ENCODE measurements at places on chromosomes 4 and X.

- peak; percentile 38 for DNase-seq
Observed at GRCh38 chr4:40840985-40841571, 91.3 kb downstream of the NSUN7 start.

DNA sequence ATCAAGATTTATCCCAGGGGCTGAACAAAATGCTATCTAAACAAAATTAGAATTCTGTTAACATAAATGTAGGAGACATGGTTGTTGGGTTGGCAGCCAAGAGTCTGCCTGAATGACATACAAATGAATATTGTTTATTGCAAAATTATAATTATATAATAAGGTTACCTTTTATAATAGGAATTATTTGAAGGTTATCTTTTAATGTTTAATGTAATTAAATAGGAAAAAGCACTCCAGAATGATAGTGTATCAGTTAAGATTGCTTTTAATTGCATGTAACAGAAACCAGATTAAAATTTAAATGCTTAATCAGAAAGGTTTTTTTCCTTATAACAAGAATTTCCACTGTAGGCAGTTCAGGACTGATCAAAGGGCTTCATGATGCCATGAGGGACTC, 42.0 kb upstream of the STPG2 start:
- no peak for DNase-seq

DNA sequence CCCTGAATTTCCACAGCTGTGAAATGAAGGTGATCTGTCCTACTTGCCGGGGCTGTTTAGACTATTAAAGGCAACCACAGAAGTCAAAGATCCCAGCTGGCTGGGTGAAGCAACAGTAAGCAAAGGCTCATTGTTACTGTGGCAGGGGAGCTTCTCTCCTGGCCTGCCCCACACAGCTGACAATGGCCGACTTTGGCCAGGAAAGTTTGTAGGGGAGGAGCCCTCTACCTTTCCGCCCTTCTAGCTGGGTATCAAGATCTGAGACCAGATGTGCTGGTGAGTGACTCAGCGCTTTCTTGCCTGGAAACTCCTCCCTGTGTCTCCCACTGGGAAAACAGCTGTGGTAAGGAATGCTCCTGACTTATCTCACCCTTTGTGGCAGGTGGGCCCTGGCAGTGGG, 21.1 kb downstream of the RASSF6 start:
- peak; percentile 27 for DNase-seq

DNA sequence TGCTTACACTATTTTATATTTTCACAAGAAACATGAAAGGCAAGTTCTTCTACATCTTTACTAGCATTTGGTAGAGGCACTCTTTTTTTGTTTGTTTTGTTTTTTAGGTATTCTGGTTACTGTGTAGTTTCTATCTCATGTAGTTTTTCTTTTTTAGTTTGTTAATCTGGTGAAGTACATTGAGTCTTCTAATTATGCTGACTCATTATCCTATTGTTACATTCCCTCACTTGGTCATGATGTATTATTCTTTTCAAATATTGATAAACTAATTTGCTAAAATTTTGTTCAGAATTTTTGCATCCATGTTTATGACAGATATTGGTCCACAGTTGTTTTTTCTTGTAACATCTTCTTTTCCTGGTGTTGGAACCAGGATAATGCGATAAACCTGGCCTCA, 4.7 kb downstream of the GK2 start:
- no peak for DNase-seq

DNA sequence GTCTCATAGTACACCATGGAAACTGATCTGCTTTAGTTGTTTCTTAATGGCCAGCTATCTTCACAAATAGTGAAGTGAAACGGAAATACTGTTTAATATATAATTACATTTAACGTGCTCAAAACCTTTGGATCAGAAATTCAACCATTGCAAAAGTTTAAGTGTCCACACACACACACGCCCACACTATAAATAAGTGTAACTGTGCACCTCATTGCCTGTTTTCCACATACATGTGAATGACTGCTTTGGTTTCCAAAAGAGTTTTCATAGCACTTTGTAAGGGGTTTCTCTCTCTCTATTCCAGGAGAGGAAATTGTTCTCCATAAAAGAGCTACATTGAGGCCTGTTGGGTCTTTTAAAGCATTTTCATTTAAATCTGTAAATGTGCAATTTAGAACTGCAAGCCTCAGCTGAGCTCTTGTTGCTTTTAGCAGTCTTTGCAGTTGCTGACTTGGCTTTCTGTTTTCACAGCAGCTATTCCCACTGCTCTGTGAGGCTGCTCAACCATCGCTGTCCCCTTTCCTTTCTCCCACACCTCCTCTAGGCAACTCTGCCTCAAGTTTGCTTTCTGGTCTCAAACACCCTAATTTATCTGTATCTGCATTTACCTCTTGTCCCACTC, 94.5 kb downstream of the RAPGEF2 start:
- DNase-seq = no peak

DNA sequence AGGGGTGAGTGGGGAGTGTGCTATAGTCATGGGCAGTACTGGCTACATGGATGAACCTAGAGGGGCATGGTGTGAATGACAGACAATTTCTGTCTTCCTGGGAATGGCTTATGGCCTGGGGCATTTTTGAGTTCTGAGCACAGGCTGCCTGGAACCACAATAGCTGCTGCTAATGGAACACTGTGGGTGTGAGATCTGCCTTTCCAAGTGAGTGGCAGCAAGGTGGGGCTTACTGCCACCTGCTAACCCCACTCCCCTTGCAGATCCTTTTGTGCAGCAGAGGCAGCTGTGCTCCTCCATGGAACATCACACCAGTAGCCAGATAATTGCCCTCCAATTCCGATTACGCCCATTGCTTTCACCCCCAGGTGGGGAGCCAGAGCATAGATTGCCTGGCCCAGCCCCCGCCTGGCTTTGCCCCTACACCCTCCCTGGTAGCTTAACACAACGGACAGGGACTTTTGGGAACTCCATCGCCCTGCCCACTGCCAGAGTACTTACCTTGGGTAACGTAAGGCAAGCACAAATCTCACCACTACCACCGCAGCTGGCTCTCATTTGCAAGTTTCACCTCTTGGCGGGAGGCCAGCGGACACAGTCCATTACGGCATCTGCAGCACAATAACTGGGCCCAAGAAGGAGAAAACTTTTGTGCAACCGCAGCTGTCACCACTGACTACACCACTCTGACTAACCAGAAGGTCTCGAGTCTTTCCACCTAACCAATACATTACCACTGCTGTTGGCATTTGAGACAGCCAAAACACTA, 421.2 kb upstream of the NWD2 start:
- DNase-seq = no peak

DNA sequence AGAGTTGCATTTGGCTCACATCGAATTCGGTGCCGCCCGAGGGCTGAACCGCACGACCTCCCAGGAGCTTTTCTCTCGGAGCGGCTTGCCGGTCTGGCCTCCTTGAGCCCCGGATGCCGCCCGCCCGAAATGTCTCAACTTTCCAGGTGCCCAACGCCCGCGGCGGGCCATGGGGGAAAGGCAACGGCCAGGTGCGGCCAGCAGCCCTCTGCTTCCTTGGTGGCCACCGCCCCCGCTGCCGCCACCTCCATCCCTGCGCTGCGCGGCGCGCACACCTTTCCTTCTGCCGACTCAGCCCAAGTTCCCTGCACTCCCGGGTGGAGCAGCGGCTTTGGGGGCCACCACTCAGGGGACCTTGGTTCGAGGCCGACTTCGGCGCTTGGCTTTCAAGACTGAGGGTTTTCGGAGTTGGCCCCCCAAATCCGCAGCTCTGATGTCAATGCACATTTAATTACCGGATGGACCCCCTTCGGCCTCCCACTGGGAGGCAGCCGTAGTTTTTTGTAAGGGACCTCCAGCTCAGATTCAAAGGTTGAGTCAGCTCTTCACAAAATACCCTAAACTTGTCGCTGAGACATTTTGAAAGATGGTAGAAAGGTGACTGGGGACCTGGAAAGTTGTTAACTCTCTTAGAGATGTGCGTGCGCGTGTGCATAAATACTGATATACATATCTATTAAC, 1.1 kb downstream of the AFF2 start:
- DNase-seq = no peak

GRCh38 chrX:109813236-109813635, 80.2 kb upstream of the ACSL4 start:
- DNase-seq = no peak

DNA sequence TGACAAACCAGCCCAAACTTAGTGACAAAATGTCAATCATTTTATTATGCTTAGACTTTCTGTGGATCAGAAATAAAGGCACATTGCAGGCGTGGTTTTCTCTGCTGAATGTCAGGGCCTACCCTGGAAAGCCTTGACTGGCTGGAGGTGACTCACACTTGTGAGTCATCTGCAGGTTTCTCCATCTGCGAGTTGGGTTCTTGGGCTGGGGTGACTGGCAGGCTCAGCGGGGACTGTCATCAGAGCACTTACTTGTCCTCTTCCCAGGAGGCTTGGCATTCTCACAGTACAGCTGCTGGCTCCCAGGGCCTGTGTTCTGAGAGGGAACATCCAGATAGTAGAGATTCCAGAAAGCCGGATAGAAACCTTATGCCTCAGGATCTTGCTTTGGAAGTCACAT, 153.8 kb upstream of the AGA start:
- peak; percentile 22 for DNase-seq

DNA sequence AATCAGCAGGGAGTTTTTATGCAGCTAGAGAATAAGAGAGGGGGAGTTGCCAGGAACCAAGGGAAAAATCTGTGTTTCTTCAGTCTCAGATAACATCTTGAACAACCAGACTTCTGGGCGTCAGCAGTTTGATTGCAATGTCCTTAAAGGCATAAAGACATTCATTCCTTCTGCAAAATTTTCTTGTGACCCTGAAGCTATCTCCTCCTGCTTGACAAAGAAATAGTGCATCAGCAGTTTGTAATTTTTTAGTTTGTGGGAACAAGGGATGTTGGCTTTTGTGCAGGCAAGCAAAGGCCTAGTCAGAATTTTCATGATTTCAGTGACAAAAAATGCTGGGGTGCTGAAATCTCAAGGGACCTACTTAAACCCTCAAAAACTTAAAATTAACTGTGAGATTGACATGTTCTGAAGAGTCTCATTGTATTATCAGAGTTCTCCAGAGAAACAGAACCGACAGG, 125.8 kb upstream of the UNC5C start:
- no peak for DNase-seq

GRCh38 chrX:46305431-46305830, 239.8 kb downstream of the ZNF674 start:
- no peak for DNase-seq

DNA sequence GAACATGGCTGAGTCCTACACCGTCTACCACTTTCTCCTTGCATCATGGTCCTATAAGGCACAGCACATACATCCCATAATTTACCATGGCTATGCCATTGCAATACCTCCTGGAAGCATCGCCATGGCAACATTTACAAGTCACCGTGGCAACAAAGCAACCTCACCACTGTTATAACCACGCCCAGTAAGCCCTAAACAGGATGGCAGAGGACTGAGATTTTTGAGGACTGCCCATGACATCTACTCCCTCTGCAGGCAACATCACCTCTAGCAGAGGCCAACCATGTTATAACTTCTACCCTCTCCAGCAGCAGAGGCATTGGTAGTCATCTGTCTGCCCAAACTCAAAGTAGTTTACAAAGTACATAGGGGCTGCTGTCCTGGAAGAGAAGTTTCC, 29.7 kb downstream of the BCOR start:
- no peak for DNase-seq

DNA sequence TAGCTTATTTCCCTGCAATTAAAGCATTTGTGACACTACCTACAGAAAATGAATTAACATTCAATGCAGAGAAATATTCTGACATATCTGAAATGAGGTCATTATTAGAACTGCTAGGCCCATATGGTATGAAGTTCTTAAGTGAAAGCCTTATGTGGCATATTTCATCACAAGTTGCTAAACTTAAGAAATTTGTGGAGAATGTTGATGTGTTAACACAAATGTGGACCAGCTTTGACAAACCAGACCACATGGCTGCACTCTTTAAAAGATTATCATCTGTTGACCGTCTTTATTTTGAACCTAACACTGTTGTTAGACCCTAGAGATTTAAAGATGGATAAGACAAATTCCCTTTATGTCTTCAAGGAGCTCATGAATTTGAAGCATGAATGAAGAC, 1024.1 kb downstream of the RPA4 start:
- DNase-seq = no peak

DNA sequence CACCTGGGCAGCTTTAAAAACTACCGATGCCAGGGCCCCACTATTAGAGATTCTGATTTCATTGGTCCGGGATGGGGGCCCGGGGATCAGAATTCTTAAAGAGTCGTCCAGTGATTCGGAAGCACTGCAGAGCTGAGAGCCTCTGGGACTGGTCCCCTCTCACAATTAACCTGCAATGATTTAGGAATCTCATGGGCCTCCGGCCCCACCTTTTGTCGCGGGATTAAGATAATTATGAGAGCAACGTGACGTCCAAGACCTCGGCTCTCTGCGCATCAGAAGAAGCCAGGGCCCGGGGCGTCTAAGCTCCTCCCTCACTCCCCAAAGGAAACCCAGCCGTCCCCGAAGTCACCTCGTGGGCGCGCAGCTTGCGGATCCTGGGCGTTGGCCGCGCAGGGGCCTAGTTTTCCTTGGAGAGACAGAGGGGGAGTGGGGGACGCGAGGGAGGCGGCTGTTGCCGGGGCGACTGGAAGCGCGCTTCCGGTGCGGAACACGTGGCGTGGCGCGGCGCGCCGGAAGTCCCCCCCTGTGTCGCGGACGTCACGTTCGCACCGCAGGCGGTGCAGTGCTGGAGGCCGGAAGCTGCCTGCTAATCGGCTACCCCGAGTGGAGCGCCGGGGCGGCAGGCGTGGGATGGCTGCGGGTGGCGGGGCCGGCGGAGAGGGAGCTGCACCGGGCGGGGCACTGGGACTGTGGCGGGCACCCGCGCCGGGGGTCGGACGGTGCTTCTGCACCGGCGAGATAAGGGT, at the start of gene GEMIN8:
Gene GEMIN8 (minus strand): TSS at position 468 of the 749 bp plus-strand sequence. CDS start 8,414 bp downstream, outside the sequence.
- DNase-seq = peak; percentile 42

DNA sequence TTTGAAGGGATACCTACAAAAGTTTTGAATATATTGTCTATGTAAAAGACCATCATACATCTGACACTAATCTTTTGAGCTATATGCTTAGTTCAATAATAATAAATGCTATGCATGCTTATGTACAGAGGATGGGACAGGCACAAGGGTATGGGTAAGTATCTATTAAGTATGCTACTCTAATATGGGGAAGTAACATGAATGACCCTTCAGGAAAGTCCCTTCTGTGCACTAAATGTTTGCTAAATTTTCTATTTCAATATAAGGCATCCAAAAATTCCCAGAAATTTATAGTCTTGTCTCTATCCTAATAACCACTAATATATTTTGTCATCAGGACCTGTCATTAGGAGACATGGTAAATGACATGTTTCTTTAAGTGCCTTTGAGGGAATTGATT, 19.0 kb downstream of the ATP8A1 start:
- no peak for DNase-seq

Data from astrocyte of the cerebellum (primary cell).